Stimulated activated naive CD8-positive, alpha-beta T cell treated with anti-CD3 and anti-CD28 coated beads, Interleukin-15, Interleukin-2, amounts not matched to agents 100 U/mL and 50 U/mL, for 24 hours (primary cell): ENCODE measurements at places on chromosomes 7 and 10.

DNA sequence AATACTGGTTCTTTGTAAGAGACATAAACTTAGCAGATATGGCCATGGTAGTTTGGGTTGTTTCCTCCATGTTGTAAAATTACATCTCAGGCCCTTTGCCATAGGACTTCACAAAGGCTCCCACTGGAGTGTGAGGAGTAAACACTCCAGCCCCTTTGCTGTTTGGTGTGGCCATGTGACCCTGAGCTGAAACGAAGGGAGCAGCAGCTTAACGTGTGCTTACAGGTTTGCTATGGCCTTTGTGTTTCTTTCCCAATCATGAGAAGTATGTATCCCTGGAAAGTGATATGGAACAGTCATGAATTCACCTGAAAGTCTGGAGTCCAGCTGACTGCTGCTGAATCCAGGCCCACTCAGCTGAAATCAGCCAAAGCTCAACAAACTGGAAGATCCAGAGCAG, 23.8 kb upstream of the SFTPA1 start:
- no peak for DNase-seq

DNA sequence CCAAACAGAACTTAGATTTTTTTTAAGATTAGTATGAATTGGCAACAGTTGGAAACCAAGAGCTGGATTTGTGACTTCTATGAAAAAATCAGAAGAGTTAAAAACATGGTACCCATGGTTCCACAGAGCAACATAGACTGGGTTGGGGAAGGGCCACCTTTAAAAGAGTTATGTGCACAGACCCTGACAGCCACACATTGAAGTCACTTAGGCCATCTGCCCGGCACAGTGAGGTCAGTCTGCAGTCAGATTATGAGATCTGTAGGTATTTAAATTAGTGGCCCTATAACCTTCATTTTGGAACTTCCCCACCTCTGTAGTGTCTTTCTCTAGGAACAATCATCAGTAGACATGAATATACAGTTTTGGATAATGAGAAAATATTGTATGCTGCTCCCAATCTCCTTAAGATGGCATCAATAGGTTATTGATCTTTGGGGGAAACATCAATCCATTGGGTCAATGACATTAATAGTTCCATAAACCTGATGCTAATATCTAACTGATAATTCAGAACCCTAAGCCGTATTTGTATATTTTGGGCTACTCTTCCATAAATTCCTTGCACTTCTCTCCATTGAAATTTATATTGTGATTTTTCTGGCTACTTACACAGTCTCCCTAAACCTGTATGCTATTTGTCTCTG, 7.0 kb downstream of the ANKRD1 start:
- DNase-seq, result no peak

GRCh38 chr10:118843647-118844265, 89.0 kb upstream of the CACUL1 start:
- DNase-seq, result no peak

- no peak for DNase-seq
Observed at GRCh38 chr10:114266521-114266920, 27.5 kb downstream of the VWA2 start.

- no peak for DNase-seq
Observed at GRCh38 chr7:95180-95862, 97.0 kb upstream of the FAM20C start.

DNA sequence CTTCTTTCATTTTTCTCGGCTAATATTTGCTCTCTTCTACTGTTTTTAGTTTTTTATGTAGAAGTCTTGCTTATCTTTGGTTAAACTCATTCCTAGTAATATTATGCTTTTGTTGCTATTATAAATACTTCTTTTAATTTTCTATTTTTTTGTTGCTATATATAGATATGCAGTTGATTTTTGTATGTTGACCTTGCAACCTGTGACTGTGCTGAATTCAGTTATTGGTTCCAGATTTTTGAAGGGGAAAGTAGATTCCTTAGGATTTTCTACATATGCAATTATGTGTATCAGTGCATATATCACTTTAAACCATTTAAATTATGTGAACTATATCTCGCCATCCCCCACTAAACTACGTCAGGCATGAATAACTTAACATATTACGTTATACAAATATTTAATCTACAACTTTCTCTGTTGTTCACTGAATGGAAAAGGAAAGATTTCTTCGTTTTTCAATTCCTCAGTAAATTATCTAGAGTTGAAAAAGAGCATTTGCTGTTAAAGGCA, 71.5 kb downstream of the IDE start:
- no peak for DNase-seq

DNA sequence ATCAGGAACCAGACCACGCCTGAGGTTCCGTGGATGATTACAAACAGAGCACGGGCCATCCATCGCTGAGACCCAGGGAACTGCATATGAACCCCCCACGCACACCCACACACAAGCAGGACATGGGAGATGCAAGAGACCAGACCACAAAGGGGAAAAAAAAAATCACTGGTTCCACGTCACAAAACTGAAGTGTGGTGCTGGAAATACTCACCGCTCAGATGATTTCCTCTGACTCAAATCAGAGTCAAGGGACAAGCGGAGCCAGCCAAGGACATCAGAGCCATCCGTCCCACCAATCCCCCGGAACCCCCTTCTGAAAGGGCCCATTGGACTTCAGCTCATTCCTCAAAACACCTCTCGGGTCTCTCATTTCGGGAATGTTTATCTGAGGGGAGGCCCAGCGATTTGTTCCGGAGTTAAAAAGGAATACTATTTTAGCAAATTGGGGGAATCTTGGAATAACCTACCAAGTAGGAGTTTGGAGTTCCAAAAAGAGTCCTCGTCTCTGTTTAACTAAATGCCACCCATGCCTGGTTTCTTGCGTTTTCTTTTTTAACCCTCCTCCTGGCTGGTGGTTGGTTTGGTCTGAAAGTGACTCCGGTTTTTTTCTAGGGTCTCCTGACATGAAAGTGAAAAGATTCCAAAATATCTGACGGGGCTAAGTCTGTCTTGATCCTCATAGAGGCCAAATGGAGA, 15.0 kb downstream of the SNX8 start:
- peak; percentile 71 for DNase-seq

- no peak for DNase-seq
Observed at GRCh38 chr10:91758303-91759146, 39.7 kb upstream of the TNKS2 start.

DNA sequence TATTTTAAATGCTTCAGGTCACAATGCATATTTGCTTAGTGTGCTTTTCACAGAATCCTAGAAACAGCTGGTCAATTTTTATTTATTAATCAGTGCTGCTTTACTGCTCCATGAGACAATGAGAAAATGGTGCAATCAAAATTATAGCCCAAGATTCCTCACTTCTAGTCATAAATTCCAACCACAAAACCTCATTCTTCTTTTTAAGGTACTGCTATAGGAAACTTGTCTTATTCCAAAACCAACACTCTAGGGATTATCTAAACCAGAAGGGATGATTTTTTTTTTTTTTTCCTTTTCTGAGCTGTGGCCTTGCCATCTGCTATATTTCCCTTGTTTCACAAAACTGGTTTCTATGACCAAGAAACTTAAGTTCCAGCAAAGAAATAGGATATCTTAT, 64.0 kb upstream of the SEMA3A start:
- no peak for DNase-seq

GRCh38 chr7:128057909-128058308, 26.7 kb upstream of the LRRC4 start:
- no peak for DNase-seq

DNA sequence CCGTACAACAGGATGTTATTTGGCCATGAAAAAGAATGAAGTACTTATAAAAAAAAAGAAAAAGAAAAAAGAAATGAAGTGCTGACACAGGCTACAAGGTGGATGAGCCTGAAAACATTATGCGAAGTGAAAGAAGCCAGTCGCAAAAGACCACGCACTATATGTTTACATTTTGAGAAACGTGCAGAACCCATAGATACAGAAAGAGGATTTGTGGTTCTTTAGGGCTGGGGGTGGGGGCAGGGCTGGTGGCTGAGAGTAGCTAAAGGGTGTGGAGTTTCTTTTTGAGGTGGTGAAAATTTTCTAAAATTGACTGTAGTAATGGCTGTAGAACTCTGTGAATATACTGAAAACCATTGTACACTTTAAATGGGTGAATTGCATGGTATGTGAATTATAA, 86.0 kb upstream of the FAM20C start:
- DNase-seq, result no peak

GRCh38 chr7:138907201-138907847, 73.9 kb downstream of the KIAA1549 start:
- DNase-seq, result no peak

GRCh38 chr7:135239263-135239662, 5.6 kb downstream of the STRA8 start:
- no peak for DNase-seq

GRCh38 chr10:124236136-124236535, 142.7 kb upstream of the CHST15 start:
- DNase-seq, result no peak

GRCh38 chr10:57867241-57867640, 400.5 kb downstream of the IPMK start:
- DNase-seq, result no peak

GRCh38 chr10:34585422-34586112, 229.5 kb downstream of the PARD3 start:
- no peak for DNase-seq

GRCh38 chr10:25907261-25907660, 26.8 kb upstream of the MYO3A start:
- no peak for DNase-seq

GRCh38 chr7:128030654-128031611, at the start of gene LRRC4:
Gene LRRC4 (minus strand): TSS chr7:128031437. CDS start chr7:128030640, 797 bp downstream.
- DNase-seq, result peak; percentile 47

- no peak for DNase-seq
Observed at GRCh38 chr7:126426652-126427051, 826.1 kb downstream of the GRM8 start.

DNA sequence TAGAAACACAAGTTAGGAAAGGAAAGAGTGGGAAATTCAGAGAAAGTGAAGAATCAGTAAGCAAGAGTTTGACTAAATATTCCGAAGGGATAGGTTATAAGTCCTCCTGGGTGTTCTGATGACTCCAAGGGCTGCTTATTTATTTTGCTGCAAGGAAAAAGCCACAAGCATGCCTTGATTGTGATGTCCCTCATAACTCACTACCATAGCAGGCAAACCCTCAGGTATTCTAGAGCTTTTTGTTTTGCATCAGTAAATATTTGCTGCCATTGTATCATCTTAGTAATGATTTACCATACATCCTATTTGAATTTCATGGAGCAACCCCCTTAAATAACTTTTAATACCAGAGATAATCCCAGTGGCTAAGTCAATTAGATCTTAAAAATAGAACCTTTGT, 688.1 kb downstream of the SUGCT start:
- no peak for DNase-seq

- no peak for DNase-seq
Observed at GRCh38 chr10:112689327-112690072, 242.5 kb downstream of the VTI1A start.

DNA sequence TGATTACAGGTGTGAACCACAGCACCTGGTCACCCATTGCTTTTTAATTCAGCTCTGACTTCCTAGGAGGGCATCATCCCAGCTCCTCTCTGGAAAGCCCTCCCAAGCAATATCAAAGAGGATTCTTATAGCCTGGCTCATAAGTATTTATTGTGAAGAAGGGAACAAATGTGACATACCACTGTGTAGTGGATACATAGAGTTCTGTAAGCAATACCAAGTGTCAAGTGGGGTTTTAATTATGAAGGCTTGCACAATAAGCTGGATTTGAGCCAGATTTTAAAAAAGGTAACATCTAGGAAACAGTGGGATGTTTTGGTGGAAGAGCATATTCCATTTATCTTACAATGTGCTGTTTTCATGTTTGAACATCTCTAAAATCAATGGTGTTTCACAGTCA, 19.0 kb upstream of the PRTFDC1 start:
- DNase-seq, result no peak

GRCh38 chr7:157893535-157894044, 556.8 kb downstream of the DNAJB6 start:
- DNase-seq, result no peak

DNA sequence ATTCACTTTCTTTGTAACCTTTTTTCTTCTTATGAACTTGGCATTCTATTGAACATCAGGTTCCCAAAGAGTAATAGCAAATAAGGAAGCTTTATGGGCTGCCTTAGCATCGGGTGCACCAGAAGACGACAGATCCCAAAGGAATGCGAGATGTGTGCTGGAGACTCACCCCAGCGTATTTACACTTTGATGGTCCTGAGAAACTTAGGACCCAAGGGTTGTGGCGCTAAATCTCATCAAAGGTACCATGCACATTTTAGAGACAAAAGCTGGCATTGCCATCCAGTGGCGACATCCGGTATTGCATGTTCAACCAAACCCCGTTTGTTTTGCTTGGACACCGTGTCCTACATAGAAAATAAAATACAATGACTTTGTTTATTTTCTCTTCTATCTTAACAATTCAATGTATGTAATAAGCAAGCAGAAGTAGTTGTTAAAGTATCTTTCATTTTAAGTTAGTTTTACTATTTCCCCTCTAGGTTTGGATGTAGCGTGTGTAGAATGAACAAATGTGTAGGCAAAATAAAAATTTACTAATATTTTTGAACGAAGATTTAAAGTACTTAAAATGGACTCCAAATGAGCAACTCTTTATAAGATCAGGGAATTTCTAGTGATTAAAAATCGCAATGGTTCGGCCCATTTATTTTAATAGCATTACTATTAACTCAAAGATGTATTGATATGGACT, 1154.8 kb downstream of the GATA3 start:
- DNase-seq, result peak; percentile 83
